ENCODE measurements at places on chromosomes 3 and 15.

DNA sequence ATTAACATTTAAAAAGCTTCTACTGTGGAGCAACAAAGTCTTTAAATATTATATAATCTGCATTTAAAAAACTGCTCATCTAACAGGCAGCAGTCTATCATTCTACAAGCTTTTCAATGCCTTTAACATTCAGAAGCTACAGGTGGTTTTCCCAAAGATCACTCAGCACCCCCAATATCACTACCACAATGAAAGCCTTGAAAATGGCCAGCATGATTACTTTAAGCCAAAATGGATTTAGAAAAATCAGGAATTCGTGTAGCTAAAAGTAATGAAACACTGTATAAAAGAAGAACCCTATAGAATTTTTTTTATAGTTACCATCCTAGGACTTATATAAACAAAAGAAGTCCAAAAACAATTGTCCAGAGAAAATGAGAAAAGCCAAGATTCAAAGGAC lies 400.4 kb downstream of the TIGIT start:
- no peak for DNase-seq

GRCh38 chr3:65751123-65751700 lies 287.5 kb downstream of the MAGI1 start:
- no peak for DNase-seq

GRCh38 chr3:56969851-56970250 lies 90.6 kb upstream of the SPATA12 start:
- DNase-seq: no peak

- no peak for DNase-seq
Observed at GRCh38 chr15:70240082-70240481, 142.4 kb upstream of the TLE3 start.

GRCh38 chr15:52037889-52038505 lies 19.0 kb downstream of the MAPK6 start:
- DNase-seq: no peak

DNA sequence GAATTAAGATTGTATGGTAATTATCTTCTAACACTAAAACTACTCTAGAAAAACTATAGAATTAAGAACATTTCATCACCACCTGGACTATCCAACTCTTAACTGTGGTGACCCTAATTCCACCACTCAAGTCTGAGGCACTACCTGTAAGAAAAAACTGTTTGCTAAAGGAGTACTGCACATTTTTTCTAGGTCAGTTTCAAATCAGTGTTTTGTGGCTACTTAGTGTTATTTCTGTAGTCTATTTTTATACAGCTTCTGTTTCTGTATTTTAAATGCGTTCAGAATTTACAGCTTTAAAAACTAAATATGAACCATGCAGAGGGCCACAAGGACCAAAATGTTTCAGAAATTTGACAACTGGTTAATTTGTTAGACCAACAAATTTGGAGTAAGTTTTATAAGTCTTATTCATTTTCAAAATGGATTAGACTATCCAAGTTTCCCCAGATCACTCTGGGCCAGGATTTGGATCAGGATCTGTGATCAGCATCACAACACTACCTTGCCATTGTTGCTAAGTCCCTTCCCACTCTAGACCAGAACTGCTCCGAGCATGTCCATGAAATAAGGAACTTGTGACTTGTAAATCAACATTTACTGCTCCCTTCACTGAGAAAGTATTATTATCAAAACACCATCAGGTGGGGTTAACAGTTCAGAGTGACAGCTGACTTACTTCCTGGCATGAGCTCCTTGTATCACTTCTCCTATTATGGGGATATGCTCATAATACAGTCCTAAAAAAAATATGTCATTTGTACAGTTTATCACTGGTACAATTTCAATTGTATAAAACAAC lies 8.6 kb downstream of the GLT8D1 start:
- DNase-seq: no peak

DNA sequence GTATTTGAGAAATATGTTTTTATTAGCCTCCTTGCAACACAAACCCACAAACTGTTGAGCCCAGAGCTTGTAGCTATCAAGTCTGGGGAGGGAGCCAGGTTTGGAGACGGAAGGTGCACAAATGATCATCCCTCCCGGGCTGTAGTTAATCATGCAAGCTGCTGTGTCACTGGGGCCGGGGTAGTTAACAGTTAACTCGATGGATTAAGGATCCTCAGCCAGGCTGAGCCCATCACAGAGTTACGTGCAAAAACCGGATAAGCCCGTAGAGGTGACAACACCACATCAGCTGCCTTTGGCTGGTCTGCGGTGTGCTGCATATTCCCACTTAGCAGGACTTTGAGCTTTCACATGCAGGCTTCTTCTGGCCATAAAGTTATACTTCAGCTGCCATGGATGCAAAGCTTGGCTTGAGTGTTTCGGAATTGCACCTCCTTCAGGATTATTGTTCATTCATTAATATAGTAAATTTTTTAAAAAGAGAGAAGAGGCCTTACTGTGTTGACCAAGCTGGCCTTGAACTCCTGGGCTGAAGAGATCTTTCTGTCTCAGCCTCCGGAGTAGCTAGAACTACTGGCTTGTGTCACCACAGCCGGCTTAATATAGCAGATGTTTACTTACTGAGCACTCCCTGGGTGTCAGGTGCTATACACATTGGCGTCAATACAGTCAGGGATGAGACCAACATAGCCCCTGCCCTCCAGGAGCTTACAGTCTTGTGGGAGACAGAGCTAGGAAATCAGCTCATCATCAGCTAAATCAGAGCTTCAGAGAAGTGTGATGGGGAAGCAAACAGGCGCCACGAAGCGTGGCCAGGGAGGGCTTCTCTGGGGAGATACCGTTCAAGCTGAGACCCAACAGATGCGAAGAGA lies 226.8 kb upstream of the BHLHE40 start:
- DNase-seq: no peak

GRCh38 chr15:92683511-92683834 lies 27.9 kb upstream of the FAM174B start:
- DNase-seq: no peak

- DNase-seq: no peak
Observed at GRCh38 chr3:53545310-53545995, 51.0 kb downstream of the CACNA1D start.

DNA sequence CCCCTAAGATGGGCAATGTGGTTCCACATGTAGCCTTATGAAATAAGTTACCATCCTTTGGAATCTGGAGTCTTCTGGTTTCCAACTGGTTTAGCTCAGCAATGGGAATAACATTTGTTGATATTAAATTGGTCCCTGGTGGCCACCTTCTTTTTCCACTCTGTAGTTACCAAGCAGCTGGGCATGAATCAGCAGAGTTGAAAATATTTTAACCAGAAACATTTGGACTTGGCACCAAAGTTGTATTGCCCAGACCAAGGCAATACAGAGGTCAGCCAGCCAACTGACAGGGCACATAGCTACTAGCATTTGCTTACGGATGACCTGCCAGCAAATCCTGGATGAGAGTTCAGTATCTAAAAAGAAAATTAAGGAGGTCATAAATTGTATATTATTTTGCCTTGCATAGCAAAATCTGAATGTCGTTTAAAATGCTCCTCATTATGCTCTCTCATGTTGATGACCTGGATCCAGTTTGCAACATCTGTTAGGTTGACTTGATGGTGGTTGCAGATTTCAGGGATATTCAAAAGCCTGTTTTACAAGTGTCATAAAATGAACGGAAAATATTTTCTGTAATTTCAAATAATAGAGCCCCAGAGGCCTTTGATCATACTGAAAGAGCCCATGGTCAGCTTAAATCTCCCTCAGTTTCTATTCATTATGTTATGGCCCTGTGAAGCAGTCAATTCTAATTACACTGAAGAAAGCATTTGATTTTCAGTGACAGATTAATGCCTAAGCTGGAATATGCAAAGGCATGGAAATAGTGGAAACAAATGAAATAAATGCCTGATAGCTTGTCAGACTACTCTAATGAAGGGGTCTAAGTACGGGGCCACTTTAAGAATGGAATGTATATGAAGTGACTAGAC lies 54.6 kb downstream of the PPM1L start:
- DNase-seq: peak; percentile 60

- DNase-seq: no peak
Observed at GRCh38 chr3:182716114-182716688, 77.1 kb upstream of the ATP11B start.

DNA sequence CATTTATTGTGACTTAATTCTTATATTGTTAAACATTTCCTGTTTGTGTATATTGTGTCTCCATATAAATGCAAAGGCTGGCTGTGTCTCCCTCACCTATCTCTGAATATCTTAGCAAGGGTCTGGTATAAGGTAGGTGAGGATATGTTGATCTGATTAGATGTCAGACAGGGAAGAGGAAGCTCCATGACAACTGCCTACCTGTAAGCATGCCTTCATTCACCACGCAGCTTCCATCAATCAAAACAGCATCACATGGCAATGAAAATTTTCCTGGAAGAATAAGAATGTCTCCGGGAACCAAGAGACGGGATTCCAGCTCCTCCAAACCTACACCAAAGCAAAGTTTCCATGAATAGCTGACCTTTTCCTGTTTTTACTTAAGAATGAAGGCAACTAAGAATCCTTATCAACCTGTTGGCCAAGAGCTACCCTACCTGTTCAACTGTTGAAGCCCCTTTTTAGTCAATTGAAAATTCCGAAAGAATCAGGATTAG lies 34.8 kb downstream of the ATP13A5 start:
- no peak for DNase-seq

DNA sequence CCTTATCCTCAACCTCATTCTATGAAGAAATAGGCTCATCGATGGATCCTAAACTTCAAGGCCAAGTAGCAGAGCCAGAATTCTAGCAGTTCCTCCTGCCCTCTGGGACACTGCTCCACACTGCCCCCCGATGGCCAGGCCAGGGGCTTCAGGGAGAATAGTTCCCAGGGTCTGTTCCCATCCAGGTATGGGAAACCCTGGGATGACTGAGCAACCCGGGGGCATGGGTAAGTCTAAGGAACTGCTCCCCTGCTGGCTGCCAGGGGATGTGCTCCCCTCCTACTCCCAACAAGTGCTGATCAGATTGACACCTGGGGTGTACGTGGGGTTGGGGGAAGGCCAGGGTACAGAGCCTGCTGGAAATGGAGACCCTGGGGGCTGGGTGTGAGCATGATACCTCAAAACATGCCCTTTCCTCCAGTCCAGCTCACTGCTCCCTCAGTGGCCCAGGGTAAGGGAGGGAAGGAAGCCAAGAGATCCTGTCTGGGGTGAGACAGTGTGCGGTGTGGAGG lies 7.6 kb downstream of the ULK3 start:
- DNase-seq: no peak

GRCh38 chr15:90232941-90233386 lies 777 bp downstream of the CIB1 start:
- DNase-seq: no peak

DNA sequence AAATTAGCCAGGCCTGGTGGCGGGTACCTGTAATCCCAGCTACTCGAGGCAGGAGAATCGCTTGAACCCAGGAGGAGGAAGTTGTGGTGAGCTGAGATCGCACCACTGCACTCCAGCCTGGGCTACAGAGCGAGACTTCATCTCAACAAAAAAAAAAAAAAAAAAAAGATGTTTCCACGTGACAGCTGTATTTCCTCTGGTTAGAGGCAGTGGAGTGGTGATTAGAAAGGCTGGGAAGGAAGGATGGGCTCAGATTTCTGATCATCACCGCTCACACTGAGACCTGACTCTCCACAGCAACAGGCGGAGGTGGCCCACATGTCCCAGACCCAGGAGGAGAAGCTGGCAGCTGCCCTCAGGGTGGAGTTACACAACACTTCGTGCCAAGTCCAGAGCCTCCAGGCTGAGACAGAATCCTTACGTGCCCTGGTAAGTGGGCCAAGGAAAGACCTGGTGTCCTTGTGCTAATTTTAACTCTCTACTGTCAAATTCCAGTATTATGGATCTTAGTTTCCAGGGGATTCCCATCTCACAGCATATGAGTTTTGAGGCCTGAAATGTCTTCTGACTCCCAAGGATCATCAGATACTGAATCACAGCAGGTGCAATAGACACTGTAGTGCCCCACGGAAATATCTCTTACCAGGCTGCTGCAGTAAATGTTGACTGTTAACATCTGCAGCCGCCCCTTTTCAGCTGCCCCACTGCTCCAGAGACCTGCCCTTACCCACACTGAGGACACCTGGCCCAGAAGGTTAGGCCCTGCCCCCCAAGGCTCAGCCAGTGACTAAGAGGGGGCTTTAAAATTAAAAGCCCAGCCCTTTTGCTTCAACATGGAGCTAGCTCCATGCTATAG lies 66.9 kb downstream of the BFSP2 start:
- no peak for DNase-seq

GRCh38 chr15:68626739-68627138 lies 47.9 kb downstream of the CORO2B start:
- no peak for DNase-seq

- DNase-seq: no peak
Observed at GRCh38 chr3:125594125-125594524, 1.2 kb downstream of the OSBPL11 start.

DNA sequence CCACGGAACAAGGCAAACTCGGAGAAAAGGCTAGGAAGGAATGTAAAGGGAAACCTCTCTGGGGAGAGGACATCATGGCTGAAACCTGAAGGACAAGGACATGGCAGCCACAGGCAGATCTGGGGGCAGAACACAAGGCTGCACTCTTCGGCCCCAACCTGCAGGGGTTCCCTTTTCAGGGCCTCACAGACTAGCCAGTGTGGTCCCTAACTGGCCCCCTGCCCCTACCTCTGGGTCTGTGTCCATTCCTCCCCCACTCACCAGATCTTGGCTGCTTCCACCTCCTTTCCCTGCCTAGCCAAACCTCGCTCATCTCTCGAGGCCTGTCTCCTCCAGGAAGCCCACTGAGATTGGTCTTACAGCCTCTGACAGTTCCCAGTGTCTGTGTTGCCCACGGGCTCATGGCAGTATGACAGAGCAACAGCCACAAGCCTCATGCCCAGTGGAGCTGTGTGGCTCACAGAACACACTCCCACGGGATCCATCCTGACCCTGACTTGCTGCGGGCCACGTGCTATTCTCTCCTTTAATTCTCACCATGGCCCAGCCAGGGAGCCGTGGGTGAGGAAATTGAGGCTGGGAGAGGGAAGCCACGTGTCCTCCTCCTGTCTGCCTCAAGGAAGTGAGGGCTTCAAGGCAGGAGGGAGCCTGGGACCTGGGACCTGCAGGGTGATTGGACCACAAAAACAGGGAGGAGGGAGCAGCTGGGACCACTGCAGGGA lies 26.5 kb downstream of the WNT7A start:
- no peak for DNase-seq
